ENCODE measurements at places on chromosomes 6 and 20. TPM values are rescaled to one million over a fixed set of nuclear protein-coding genes. Genes with fewer than 3 reads are reported as not detected.

The SDHAF4 gene
- 20.0 TPM for total RNA-seq

The PTGIS gene
- 37.0 TPM for total RNA-seq

The C6orf163 gene
- 2.0 TPM for total RNA-seq

The HLA-G gene
- 1.1 TPM for total RNA-seq

The IFNGR1 gene
- total RNA-seq = 17.6 TPM

The DUSP15 gene
- 2.0 TPM for total RNA-seq

The CYP24A1 gene
- not detected for total RNA-seq

GRCh38 chr6:35711731-35712130 lies 23.0 kb upstream of the FKBP5 start:
- H3K27ac ChIP-seq = no peak overlapping the region
- peaks cover 8% of the 10 kb centered on the region for H3K4me1 ChIP-seq
- no peaks in the 10 kb centered on the region for H3K27me3 ChIP-seq
- no peak for DNase-seq

- no peaks in the 10 kb centered on the region for H3K27me3 ChIP-seq
- no peak for DNase-seq
- no peak overlapping the region for H3K27ac ChIP-seq
- H3K4me1 ChIP-seq = peaks cover 13% of the 10 kb centered on the region
- H3K4me3 ChIP-seq = no peak overlapping the region
- H3K36me3 ChIP-seq = peaks cover 21% of the 10 kb centered on the region
Observed at GRCh38 chr6:163565140-163565539, 150.6 kb downstream of the QKI start.

DNA sequence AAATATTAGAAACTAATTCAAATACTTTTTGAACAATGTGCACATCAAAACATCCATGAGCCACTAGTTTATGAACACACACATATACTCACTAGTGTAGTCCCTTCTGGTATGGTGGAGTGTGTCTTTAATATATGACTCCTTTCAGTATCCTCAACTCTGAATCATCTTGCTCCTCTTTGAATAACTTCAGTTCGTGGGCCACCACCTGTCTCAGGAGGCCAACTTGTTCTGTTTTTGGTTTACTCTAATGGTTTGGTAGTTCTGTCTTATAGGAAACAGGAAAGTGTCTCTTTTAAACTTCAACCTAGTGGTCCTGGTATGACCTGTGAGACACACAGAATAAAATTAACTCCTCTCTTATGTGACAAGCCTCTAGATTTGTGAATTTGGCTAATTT lies 55.6 kb downstream of the ZNF292 start:
- H3K4me1 ChIP-seq = peaks cover 87% of the 10 kb centered on the region
- no peak overlapping the region for H3K4me3 ChIP-seq
- DNase-seq = no peak

- H3K4me3 ChIP-seq = no peak overlapping the region
- H3K27ac ChIP-seq = no peak overlapping the region
- DNase-seq = no peak
- peaks cover 2% of the 10 kb centered on the region for H3K36me3 ChIP-seq
- peaks cover 3% of the 10 kb centered on the region for H3K4me1 ChIP-seq
- no peaks in the 10 kb centered on the region for H3K27me3 ChIP-seq
Observed at GRCh38 chr6:24961852-24962251, 26.1 kb upstream of the RIPOR2 start.

- no peak for DNase-seq
- no peak overlapping the region for H3K27ac ChIP-seq
- no peaks in the 10 kb centered on the region for H3K27me3 ChIP-seq
- peaks cover 6% of the 10 kb centered on the region for H3K4me1 ChIP-seq
- H3K36me3 ChIP-seq = no peaks in the 10 kb centered on the region
- H3K4me3 ChIP-seq = no peak overlapping the region
Observed at GRCh38 chr20:36147690-36148089, 6.8 kb upstream of the EPB41L1 start.

DNA sequence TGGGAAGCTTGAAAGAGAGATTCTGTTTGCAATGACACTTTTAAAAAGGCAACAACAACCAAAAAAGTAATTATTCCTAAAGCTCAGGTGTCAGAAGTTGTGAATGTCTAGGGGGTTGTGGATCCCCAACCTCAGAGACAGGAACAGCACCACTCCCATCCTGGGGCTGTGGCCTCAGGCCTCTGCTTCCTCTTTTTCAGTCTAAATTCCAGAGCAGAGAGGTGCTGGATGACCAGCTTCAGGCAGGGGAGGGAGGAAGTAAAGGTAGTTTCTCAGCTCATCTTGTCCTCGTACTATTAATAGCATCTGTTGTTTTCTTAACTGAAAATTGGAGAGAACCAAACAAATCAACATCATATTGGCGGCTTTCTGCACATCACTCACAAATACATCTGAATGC lies 8.3 kb downstream of the NT5E start:
- H3K36me3 ChIP-seq = no peaks in the 10 kb centered on the region
- peaks cover 18% of the 10 kb centered on the region for H3K27me3 ChIP-seq
- peaks cover 30% of the 10 kb centered on the region for H3K4me1 ChIP-seq
- 0 out of 2 replicates have a peak overlapping the region, but pooled peaks have one; percentile 8 for H3K27ac ChIP-seq
- H3K4me3 ChIP-seq = no peak overlapping the region
- DNase-seq = no peak

GRCh38 chr6:65569505-65569904 lies 137.5 kb downstream of the EYS start:
- peaks cover 29% of the 10 kb centered on the region for H3K4me1 ChIP-seq
- H3K27me3 ChIP-seq = no peaks in the 10 kb centered on the region

DNA sequence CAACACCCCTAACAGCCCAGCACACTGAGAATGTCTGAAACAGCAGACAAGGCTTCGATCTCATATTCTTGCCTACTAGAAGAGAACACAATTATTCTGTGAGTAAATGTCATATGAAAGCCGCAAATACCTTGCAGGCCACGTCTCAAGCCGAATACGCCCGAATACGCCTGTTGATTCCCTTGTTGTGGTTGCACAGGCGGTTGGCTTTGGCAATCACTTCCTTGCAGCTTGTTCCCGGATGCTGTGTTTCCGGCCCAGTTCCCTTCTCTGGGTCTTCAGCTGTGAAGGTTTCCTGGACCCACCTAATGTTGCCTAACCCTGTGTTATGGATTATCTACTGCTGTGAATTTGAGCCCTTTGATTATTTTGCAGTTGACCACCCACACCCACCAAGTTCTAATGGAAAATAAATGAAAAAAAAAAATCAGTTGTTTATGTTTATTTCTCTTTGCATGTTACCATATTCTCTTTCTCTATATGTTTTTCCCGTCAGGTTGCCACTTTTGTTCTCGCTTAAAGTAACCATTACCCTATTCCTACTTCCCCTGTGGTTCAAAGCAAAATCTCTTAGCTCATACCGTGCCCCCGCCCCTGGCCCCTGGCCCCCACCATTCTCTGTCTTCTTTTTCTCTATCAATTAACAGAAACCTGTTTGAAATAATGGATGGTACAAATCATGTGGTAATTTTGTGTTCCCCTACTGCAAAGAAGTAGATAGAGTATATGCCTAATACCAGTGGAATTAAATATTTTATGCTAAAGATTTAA lies 172.4 kb downstream of the ADGB start:
- no peak overlapping the region for H3K4me3 ChIP-seq
- no peaks in the 10 kb centered on the region for H3K4me1 ChIP-seq
- no peak overlapping the region for H3K27ac ChIP-seq
- no peaks in the 10 kb centered on the region for H3K36me3 ChIP-seq
- no peak for DNase-seq
- H3K27me3 ChIP-seq = no peaks in the 10 kb centered on the region

GRCh38 chr6:24940311-24940917 lies 4.7 kb upstream of the RIPOR2 start:
- DNase-seq = no peak
- no peak overlapping the region for H3K27ac ChIP-seq
- H3K4me3 ChIP-seq = no peak overlapping the region
- H3K27me3 ChIP-seq = no peaks in the 10 kb centered on the region
- H3K36me3 ChIP-seq = peaks cover 13% of the 10 kb centered on the region

DNA sequence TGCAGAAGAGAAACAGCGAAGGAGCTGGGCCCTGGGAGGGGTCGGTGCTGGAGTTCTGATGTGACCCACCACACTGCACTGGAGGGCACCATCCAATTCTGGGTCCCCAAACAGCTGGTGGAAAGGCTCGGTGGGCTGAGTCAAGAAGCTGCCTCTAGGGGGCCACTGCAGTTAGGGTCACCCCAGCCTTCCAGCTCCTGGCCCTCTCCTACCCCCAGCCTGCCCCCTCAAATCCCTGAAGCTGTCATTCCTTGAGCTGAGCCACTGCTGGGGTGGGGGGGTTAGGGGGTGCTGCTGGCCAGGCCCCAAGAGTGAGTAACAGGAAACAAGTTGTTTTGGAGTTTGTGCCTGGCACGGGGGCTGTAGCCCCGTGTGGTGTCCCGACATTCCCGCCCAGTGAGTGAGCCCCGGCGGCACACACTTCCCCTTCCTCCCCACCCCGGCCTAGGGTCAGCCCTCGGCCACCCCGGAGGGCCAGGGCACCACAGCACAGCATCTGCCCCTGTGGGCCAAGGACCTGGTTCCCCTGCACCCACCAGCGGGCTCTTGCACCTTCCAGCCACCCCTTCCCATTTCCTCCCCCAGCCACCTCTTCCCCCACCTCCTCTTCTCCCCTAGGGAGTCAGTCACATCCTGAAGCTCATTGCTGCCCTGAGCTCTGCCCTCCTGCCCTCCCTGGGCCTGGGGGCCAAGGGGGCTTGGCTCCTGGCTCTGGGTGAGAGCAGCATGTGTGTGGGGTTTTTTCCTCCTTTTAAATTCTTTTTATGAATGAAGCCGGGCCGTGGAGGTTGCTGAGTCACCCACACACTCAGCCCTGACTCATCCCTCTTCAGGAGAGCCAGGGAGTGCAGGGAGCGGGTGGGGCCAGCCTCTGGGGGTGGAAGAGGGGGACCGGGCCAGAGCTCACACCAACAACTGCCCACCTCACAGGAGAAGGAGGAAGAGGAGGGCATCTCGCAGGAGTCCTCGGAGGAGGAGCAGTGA lies 4.6 kb downstream of the SMIM29 start:
- no peak overlapping the region for H3K4me3 ChIP-seq
- H3K4me1 ChIP-seq = peaks cover 75% of the 10 kb centered on the region
- H3K36me3 ChIP-seq = peaks cover 54% of the 10 kb centered on the region
- no peaks in the 10 kb centered on the region for H3K27me3 ChIP-seq
- peak; percentile 36 for DNase-seq

DNA sequence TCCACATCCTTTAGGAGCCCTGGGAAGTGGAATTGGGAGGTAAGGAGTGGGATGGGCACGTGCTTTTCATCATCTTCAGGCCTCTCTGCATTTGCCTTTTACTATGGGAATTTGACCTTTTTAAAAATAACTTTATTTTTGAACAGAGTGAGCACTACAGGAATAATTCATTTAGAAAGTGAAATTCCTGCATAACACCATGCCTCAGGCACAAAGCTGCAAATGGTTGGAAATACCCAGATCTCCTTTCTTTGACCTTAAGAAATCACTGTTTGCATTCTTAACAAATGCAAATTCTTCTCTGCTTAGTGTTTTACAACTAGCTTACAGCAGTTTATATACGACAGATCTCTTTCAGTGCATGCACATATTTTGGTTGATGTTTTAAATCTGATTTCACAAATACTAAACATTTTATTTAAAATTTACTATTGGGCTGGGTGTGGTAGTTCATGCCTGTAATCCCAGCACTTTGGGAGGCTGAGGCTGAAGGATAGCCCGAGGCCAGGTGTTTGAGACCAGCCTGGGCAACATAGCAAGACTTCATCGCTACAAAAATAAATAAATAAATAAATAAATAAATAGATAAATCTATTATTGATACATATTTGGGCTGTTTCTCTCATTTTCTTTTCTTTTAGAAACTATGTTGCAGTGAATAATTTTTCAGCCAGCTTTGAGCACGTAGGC lies 24.5 kb downstream of the CST8 start:
- no peak for DNase-seq
- peaks cover 17% of the 10 kb centered on the region for H3K27me3 ChIP-seq
- H3K27ac ChIP-seq = peak overlapping the region; percentile 22
- peaks cover 20% of the 10 kb centered on the region for H3K36me3 ChIP-seq
- H3K4me3 ChIP-seq = no peak overlapping the region
- peaks cover 48% of the 10 kb centered on the region for H3K4me1 ChIP-seq

GRCh38 chr6:19209202-19209601 lies 628.0 kb upstream of the ID4 start:
- no peak for DNase-seq
- H3K27ac ChIP-seq = no peak overlapping the region
- peaks cover 2% of the 10 kb centered on the region for H3K4me1 ChIP-seq
- peaks cover 3% of the 10 kb centered on the region for H3K36me3 ChIP-seq
- H3K4me3 ChIP-seq = no peak overlapping the region

GRCh38 chr20:42734660-42735368 lies 454.9 kb downstream of the PTPRT start:
- no peak for DNase-seq
- no peak overlapping the region for H3K4me3 ChIP-seq
- H3K36me3 ChIP-seq = no peaks in the 10 kb centered on the region
- H3K4me1 ChIP-seq = no peaks in the 10 kb centered on the region
- H3K27me3 ChIP-seq = peaks cover 3% of the 10 kb centered on the region
- H3K27ac ChIP-seq = no peak overlapping the region

- DNase-seq = peak; percentile 27
- H3K27ac ChIP-seq = peak overlapping the region; percentile 79
- H3K4me1 ChIP-seq = peaks cover 31% of the 10 kb centered on the region
- no peaks in the 10 kb centered on the region for H3K27me3 ChIP-seq
Observed at GRCh38 chr6:11096109-11096508, 2.5 kb downstream of the SMIM13 start.

All from WTC11 (cell line).